ENCODE measurements at places on chromosomes 4 and X.

DNA sequence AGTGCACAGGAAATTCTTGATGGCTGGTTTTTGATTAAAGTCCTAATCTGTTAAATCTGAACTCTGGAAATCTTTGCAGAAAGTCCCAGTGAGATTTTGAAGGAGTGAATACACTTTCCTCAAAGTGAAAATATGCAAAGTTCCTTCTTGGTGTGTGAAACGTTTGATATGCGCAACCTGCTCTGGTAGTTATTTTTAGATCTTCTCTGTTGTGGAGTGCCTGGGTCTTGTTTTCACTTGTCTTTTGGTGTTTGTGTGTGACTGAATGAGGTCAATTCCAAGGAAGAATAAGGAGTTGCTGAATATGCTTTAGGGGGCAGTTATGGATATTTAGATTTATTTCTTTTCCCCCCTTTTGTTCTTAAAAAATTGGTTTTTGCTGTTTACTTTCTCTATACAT, 41.7 kb downstream of the SCML1 start:
- DNase-seq, result no peak

GRCh38 chrX:78514852-78515251, 144.3 kb downstream of the RTL3 start:
- peak; percentile 46 for DNase-seq

DNA sequence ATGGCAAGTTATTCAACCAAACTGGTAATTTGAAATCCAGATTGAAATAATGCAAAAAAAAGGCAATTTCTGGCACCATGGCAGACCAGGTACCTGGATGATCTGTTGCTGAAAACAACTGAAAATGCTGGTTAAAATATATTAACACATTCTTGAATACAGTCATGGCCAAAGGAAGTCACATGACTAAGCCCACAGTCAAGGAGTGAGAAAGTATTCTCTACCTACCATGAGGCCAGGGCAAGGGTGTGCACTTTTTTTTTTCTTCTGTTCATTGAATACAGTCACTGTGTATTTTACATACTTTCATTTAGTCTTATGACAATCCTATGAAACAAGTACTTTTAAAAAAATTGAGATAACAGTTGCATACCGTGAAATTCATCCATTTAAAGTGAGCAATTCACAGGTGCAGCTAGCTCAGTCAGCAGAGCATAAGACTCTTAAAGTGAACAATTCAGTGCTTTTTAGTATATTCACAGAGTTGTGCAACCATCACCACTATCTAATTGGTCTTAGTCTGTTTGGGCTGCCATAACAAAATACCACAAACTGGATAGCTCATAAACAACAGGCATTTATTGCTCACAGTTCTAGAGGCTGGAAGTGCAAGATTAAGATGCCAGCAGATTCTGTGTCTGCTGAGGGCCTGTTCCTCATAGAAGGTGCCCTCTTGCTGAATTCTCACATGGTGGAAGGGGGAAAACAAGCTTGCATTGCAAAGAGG, 4.8 kb upstream of the MPP1 start:
- DNase-seq, result no peak

DNA sequence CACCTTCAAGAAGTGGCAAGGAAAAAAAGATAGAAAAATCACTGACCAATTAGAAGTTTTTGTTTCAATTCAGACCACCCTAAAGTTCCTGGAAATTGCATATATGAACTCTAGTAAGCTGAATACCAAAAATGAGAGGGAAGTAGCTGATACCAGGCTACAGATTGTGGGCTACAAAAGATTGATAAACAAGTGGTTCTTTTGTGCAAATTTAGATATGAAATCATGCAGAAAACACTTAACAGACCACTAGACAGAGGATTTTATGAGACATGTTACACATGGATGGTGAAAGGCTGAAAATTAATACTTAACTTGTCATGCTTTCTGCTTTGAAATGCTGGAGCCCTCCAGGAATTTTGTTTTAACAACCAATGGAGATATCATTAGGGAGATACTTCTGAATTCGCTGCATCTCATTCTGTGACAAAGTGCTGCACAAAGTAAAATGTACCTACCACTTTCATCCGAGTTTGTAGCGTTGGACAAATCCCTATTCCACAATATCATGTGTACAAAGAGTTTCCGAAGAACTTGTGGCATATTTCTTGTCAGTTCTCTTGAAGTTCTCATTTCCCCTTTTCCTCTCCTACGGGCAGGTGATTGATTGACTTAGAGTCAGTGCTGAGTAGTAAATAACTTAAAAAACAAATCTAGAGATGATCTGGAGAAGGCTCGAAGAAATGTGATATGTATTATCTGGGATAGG, 235.0 kb downstream of the PALLD start:
- DNase-seq, result no peak

GRCh38 chr4:107692202-107692601, 27.8 kb downstream of the PAPSS1 start:
- peak; percentile 9 for DNase-seq

GRCh38 chr4:111362941-111363361, 740.1 kb upstream of the PITX2 start:
- no peak for DNase-seq

DNA sequence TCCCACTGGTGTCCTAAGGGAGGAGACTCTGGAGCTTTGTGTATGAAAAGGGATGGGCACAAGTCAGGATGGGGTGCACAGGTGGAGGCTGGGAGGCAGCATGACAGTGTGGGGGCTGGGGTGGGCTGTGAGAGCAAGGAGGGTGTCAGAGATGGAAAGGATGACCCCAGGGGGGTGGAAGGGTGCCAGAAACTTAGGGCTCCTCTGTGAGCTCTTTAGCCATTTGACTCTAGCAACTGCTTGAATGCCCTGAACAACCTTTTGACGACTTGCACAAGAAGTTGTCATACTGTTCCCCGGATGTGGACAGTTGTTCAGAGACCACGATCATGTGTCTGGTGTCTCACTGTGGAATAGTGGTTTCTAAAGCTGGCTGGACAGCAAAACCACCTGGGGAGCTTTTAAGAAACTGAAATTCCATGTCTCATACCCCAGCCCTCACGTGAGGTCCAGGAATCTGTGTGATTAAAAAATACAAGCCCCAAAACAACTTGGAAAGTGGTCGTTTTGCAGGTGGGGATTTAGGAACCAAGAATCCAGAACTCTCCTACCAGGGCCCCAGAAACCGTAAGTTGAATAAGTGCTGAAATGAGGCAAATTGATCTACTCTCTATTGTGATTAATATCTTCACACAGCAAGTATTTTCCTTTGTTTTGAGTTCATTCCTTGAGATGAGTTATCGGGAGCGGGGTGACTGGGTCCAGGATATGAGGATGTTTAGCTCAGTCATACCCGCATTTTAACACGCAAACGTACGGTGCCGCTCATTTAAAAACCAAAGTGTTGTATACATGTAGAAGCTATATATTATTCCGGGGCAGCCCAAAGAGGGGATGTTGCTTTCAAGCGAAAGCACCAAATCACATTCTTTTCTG, 3.4 kb downstream of the RHOH start:
- DNase-seq, result peak; percentile 82

DNA sequence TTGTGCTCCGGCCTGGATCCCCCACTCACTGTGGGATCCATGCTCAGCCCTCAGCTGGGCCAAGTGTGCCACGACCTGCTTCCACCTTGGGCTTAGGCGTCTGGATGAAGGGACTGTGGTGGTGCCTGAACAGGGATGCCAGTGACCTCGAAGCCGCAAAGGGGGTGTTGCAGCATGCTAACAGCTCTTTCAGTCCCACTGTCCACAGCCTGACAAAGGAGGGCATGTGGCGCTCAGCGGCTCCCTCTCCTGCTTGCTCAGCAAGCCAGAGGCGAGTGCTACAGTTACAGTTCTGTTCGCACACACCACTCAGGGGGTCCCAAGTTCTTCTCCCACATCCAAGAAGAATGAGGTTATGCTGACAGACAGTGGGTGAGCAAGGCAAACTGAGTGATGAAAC, 5.2 kb upstream of the IGBP1 start:
- no peak for DNase-seq

DNA sequence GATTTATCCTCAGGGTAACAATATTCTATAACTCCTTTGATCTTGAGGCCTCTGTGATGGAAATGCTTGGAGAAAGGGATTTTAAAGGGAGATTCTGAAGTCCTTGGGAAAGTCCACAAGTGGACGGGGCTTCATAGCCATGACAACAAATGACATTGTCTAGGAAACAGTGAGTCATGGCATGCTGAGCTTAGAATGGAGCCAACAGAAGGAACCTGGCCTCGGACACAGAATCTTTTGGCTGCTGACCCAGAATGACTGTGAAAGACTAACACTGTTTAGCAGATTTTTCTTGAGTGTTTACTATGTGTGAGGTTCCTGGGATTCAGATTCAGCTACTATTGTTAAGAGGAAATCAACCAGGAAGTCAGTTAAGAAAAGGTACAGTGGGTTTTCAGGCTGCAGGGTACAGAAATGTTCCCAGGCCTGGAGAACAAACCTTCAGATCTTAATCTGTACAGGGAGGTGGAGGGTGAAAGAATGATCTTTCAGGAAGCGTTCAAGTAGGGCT, 18.1 kb upstream of the CXCL2 start:
- DNase-seq, result no peak

GRCh38 chr4:35463251-35463952, 780.9 kb downstream of the ARAP2 start:
- DNase-seq, result no peak

- DNase-seq, result no peak
Measured at GRCh38 chrX:46165866-46166265, 379.4 kb downstream of the ZNF674 start.

- no peak for DNase-seq
Measured at GRCh38 chr4:150252306-150252705, 174.1 kb downstream of the DCLK2 start.

DNA sequence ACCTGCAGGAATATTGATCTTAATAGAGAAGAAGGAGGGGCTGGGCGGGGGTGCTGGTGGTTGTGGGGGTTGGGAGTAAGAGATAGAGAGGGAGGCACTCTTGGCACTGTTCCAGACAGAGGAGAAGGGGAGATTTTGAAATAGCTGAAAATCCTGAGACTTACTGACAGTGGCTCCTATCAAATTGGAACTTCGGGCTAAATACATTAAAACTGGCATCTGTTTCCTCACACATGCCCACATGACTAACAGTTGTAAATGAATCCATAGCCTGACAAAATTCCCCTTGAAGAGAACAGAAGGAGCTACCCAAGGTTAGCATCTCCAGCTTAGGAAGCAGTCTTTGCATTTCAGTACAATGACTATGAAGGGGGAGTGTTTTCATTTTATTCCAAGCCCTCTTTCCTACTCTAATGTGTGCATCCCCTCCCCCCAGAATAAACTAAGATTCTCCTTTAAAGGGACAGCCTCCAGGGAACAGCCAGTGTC, 1.4 kb downstream of the DCX start:
- no peak for DNase-seq

DNA sequence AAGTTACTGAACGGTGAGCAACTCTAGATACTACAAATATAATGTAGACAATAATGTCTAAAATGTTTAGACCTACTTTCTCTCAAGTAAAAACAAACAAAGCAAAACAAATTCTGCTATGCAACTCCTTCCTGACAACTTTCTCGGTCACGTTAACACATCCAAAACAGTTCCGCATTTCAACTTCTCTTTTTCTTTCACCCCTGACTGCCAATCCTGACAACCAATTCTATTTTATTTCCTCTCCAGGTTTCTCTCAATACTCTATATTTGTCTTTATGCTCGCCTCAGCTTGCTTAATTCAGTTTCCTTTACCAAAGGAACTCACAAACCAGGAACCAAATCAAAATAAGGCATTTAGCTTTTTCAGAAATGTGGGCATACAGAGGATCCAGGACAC, 513.0 kb downstream of the FSTL5 start:
- no peak for DNase-seq

GRCh38 chr4:16862697-16863096, 35.7 kb downstream of the LDB2 start:
- DNase-seq, result no peak

GRCh38 chr4:119570401-119570800, 58.2 kb downstream of the PDE5A start:
- no peak for DNase-seq
